Epithelial cell of esophagus (primary cell): ENCODE measurements at places on chromosomes 12 and 14.

GRCh38 chr14:69049675-69050074, 70.6 kb upstream of the ACTN1 start:
- peak; percentile 54 for DNase-seq

DNA sequence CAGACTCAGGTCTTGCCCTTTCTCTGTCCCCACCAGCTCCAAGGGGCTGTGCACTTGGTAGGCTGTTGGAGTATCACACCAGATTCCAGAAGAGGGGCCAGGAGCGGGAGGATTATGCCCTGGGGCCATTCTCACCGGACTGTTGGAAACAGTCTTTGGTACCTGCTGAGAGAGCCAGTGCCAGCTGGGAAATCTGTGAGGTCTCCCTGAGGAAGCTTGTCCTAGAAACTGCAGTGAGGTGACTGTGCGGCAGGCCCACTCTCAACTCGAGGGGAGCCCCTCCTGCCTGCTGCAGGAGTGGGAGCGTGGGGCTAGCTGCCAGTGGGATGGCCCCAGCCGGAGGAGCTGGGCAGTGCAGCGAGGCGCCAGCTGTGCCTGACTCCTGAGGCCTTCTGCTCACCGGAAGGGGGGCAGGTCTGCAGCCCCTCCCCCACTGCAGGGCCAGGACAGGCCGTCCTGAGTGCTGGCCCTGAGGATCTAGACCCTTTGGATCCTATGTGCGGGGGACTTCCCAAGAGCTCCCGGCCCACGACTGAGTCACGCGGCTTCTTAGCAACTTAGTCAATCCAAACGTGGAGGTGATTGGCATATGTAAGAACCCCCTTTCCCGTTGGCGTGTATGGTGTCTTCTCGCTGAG, 295.2 kb downstream of the CACNA1C start:
- DNase-seq = no peak

DNA sequence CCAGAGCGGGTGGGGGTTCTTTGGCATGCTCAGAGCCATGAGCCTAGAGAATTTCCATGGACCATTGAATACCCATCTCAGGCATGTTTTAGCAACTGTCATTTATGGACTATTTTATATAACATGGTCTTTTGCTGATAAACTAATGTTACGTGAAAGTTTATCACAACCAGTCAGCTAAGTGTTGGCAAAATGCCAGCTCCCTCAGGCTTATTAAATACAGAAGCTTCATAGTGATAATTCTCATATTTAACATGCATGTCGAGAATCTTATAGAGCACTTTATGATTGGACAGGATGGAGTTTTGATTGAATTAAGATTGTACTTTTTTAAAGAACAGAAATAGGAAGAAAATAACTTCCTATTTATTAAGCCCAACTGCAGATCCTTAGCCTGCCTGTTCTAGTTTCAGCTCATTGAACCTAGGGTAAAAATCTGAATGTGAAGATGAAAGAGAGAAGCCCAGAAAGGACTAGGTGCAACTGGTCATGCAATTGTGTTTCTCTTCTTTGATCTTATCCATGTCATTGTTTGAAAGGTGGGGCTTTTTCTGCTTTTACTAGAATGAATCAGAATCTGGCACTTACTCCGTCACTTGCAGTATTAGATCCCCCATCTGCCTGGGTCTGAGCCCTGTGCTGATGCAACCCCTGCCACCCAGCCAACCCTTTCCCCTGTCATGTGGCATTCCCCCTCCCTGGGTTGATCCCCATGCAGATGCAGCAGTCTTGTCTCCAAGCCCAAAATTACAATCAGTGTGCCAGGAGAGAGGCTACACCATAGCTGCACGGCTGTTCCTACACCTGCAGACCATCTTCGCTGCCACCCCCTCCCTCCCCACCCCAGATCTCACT, 134.6 kb upstream of the EVL start:
- no peak for DNase-seq

GRCh38 chr12:52004042-52004648, 2.6 kb upstream of the TAMALIN start:
- peak; percentile 63 for DNase-seq

- no peak for DNase-seq
Measured at GRCh38 chr14:82720946-82721345, 1187.3 kb upstream of the SEL1L start.

- peak; percentile 10 for DNase-seq
Measured at GRCh38 chr12:69623970-69624369, 13.3 kb upstream of the LRRC10 start.

- peak; percentile 32 for DNase-seq
Measured at GRCh38 chr14:91292491-91292890, 48.0 kb upstream of the GPR68 start.

- no peak for DNase-seq
Measured at GRCh38 chr14:90406384-90406798, 9.6 kb downstream of the CALM1 start.

GRCh38 chr14:34643361-34643760, 13.4 kb upstream of the SNX6 start:
- no peak for DNase-seq

GRCh38 chr12:57133013-57133569, 4.8 kb downstream of the LRP1 start:
- no peak for DNase-seq

DNA sequence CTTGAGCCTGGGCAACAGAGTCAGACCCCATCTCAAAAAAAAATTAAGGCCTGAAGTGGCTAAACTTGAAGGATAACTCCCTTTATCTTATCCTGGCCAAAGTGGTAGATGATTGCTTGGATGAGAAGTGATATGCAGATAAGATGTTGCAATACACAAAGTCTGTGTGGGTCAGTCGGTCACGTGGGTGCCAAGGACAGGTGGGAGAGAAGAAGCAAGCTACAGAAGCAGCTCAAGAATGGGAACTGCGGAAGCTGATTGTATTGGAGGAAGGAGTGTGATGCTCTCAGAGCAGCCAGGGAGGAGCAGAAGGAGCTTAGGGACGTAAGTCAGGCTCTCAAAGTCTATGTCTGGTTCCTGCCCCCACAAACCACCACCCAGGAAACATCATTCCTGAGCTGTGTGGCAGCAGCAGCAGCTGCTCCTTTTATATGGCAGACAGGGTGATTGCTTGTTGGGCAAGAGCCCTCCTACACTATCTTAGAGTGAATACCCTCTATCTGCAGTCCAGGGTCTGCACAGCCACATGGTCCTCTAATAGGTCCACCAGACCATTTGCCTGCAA, 54.5 kb downstream of the ATP2A2 start:
- no peak for DNase-seq
